Neuronal stem cell (in vitro differentiated cells): ENCODE measurements at places on chromosomes 11 and 22.

DNA sequence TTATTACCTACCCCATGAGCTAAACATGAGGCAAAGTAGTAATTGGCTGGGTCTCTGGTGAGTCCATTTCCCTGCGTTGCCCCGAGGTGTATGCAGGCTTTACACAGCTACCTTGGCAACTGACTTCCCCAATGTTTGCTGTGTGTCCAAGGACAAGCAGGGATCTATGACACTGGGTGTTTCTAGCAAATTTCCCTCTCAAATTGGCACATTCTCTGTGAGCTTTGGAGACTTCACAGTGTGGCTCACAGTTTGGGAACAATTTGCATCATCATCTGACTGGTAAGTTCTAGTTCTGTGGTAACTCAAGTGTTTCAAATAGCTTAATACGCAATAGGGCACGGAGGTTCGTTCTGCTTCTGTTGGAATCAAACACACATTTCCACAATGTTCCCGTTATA is 12.5 kb downstream of the NNMT start:
- no peak for DNase-seq

DNA sequence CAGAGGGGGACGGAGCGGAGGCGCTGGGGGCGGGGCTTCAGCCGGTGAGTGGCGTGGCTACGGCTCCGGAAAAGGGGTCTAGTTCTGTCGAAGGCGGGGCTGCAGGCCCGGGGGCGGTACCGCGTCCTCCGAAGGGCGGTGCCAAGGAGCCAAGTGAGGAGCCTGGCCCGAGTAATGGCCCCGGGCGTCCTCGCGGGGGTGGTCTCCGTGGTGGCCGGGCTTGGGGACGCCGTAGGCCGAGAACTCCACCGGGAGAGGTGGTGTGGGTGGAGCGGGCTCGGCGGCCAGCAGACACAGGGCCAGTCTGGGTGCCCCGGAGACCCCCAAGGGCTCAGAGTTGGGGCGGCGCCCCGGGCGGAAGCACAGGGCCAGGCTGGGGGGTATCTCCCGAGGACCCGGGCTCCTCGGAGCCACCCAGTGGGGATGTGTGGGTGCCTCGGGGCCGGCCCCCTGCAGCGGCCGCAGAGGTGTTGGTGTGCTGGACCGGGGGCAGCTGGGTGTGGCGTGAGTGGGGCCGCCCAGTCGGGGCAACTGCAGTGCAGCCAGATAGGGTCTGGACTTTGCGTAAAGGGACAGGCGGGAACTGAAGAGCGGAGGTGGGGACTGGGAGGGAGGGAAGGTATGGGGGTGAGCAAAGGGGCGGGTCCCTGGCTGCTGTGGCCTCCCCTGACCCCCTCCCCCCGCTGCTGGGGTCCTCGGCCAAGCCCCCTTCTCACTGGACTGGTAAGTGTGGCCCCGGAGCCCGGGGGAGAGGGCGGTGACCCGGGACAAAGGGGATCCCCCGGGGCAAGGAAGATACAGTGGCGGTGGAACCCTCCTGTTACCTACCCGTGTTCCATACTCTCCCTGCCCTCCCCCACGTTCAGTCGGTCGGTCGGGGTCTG is 838 bp downstream of the FKBP2 start:
- no peak for DNase-seq

GRCh38 chr11:75276186-75276585 is 35.6 kb downstream of the TPBGL start:
- DNase-seq = no peak

DNA sequence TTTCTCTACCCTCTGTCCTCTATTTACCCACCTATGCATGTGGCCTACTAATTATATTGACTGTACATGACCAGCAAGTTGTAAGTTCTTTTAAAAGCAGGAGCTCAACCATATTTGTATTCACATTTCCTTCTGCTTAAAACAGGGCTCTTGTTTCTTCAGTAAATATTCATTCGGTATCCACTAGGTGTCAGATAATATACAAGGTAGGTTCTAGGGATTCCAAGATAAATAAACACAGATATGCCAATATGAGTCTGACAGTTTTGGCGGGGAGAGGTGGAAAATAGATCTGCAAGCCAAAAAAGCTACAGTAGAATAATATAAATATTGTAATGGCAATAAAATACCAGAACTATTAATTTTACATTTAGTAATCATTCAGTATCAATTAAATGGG is 15.3 kb upstream of the RAB30 start:
- no peak for DNase-seq

GRCh38 chr11:61023086-61023965 is 51.8 kb downstream of the CD6 start:
- no peak for DNase-seq

- no peak for DNase-seq
These were observed 30.7 kb upstream of the RBX1 start for GRCh38 chr22:40920526-40920925.

- no peak for DNase-seq
These were observed 37.2 kb downstream of the PPP6R3 start for GRCh38 chr11:68497761-68498160.

DNA sequence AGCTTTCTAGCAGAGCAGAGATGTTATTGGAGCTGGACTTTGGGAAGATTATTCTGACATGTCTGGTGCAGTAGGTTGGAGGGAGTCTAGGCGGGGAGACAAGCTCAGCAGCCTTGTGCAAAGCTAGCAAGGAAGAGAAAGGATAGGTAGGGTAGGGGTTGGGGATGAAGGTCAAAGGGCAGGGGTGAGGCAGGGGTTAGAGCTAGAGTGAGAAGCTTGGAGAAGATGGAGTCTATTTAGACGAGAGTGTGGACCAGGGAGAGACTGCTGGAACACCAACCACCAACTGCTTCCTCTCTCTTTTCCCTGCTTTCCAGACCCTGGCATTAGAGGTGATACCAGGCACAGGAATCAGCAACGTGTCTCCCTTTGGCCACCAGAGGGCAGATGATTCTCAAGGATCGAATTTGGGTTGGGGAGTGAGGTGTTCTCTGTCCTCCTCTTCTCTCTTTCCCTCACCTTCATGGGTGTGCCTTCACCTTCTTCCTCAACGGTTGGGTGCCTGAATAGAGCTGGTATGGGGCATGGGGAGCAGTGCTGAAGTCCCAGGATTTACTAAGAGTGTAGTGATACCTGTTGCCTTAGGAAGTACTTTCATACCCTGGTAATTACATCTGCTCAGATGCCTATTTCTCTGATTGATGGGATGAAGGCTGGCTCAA is 1.8 kb upstream of the MARK2 start:
- peak; percentile 76 for DNase-seq

DNA sequence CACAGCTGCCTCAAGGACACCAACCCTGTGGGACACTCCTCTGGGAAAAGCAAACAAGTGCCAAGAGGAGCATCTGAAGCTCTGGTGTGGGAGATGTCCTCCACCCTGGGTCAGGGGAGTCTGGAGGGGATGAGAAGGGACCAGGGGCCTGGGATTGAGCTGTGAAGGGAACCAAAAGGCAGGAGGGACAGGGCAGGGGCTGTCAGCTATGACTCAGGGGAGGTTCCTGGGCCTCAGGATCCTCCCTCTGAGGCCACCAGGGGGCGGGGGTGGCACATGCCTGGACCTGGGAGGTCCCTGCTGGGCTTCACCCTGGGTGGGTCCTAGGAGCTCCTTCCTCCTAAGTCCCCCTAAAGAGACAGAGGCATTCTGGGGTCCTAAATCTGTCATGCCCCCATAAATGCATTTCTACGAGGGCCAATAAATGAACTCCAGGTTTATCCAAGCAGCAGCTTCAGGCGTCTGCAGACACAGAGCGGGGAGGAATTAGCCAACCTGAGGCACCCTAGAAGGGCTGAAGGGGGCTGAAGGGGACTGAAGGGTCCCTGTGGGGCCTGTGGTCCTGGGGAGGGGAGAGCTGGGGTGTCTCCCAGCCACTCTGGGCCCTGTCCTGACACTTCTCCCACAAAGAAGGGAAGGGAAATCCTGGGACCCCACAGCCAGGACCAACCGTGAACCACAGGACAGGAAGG is 31.9 kb upstream of the IGLL5 start:
- DNase-seq = no peak

DNA sequence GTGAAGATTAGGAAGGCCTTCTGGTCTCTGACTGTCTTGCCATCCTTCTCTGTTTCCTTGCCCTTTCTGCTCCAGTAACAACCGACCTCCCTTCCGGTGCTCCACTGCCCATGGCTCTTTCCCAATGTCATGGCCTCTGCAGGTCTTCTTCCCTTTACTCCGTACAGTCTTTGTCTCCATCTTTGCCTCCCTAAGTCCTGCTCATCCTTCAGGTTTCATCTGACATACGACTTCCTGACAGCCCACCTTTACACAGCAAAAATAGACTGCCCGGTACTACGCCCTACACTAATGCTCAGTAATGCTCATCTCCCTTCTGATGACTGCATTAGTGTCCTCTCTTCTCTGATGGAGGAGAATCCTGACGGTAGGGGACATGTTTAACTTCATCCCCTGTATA is 63.9 kb downstream of the FBXO7 start:
- no peak for DNase-seq

DNA sequence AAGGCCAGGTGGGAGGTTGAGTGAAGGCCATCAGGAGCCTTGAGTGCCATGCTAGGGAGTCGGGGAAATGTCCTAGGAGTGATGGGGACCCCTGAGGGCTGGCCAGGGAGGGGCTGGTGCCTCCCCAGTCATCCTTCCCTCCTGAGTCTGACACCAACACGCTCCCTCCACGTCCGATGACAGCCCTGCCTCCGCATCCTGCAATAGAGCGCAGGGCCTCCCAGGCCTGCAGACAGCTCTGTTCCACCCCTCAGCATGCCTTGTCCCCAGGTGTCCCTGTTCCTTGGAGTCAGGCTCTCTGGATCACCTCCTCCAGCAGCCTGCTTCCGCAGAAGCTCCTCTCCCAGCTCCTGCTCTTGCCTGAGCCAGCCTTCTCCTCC is 3.1 kb downstream of the RAC2 start:
- no peak for DNase-seq

GRCh38 chr22:50253046-50253915 is 2.2 kb upstream of the HDAC10 start:
- no peak for DNase-seq

GRCh38 chr11:1515082-1516060 is 28.8 kb upstream of the MOB2 start:
- peak; percentile 72 for DNase-seq

DNA sequence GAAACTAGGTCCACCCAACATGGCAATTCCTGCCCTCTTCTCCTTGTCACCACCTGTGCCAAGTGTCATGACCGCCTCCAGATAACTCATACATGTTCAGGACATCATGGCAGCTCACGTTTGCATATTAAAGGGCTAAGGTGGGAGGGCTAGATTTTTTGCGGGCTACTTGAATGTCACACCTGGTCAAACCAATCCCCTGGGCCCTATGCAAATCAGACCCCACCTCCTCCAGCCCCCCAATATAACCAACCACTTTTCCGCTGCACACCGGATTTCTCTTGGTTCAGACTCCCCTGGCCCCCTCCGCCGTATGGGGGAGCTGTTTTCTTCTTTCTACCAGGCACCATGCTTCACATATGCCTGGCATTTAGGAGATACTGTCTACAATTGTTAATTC is 12.6 kb downstream of the UPB1 start:
- DNase-seq = no peak

DNA sequence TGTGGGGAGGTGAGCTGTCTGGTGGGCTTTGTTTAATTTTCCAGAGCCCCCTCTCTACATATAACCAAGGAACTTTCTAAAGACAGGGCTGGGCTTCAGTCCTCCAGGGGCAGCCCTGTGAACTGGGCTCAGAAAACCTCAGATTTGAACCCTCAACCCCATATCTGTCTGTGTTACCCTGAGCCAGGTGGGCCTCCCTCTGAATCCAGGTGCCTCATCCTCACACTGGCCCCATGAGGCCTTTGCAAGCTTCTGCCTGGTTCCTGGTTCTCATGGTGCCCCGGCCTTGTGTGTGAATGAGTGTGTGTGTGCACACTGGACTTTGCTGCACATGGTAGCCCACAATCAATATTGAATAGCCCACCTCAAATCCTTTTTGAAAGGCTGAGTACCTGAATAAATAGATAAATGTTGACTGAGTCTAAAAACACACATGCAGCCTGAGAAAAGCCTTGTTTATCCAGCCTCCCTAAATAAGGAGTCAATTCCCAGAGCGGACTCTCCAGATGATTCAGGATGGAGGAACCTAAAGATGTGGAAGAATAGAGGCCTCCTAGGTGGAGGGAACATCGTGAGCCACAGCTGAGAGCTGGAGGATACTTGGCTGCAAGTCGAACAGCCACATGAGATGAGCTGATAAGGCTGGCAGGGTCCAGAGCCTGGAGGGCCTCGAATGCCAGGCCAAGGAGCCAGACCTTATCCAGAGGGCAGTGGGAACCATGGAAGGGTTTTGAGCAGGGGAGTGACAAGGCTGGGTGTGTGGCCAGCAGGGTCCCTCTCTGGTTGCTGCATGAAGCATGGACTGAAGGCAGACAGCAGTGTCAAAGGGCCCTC is 28.1 kb upstream of the P2RY2 start:
- DNase-seq = no peak

DNA sequence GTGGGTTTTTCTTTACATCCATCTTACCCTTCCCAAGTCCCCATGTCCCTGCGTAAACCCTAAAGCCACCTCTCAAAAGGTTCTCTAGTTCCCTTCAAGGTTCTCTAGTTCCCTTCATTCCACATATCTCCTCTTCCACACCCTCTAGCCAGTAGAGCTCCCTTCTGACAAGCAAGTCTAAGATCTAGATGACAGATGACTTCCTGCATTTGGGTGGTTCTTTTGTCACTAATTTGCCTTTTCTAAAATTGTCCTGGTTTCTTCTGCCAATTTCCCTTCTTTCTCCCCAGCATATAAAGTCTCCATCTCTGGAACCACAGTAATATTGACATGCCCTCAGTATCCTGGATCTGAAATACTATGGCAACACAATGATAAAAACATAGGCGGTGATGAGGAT is 7.8 kb downstream of the CD3E start:
- DNase-seq = no peak

DNA sequence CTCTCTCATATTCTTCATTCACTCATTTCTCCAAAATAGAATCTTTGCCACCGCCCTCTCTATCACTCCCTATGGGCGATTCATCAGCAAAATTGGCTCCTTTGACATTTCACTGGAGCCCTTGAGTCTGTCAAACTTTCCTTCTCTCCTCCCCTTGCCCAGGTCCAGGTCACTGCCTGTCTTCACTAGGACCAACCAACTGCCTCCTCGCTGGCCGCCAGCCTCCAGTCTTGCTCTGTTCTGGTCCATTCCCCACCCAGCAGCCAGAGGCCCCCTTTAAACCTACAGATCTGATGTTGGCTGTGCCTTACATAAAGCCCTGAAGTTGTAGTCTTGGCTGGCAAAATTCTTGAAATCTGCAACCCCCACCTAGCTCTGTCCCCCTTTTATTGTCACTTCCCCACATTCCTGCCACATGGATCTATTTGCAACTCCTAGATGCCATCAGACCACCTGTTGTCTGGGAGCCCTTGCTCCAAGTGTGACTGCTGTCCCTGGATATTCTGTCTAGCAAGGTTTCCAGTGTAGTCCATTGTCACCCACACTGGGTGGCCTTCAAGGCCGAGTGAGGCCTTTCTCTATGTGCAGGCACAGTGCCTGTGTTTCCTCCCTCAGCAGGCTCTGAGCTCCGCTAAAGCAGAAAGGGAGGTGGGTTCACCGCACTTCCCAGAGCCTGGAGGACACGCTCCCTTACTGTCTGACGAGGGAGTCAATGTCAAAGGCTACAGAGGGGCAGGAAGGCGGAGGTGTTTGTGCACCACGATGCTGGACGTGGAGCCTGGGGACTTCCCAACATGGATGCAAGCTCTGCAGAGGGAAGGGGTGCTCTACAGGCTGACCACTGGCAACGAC is 25.5 kb downstream of the MYEOV start:
- no peak for DNase-seq

- DNase-seq = no peak
These were observed 31.7 kb downstream of the ADAMTS15 start for GRCh38 chr11:130480186-130480585.

- DNase-seq = no peak
These were observed 431.2 kb downstream of the METTL15 start for GRCh38 chr11:28539239-28540030.

- no peak for DNase-seq
These were observed 106.4 kb upstream of the FGF3 start for GRCh38 chr11:69925366-69926196.
